GM19239 (cell line): ENCODE measurements at places on chromosomes 7 and 10.

DNA sequence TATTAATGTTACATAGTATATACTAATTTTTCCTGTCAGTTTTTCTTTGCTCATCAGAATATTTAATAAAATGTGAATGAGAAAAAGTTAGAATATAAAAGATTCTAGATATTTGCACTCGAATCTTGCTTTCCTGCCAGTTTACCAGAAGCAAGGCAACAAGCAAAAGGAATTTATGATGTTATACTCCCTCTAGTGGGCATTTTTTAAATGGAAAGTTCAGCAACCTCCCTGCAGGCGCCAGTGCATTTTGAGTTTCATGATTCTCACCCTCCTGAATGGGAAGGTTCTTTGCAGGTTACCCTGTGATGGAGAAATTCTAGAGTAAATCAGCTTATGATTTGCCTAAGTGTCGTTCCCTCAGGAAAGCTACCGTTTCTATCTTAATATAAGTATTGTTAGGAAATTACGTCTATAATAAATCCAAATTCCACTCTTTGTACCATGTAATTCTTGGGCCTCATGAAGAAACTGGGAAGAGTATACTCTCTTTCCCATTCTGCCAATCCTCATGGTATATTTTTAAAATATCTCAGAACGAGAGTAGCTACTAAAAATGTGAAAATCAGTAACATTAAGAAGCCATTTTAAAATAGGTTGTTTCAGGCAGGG is 350.0 kb downstream of the CRPPA start:
- DNase-seq: no peak

GRCh38 chr10:114624951-114625780 is 32.9 kb downstream of the ABLIM1 start:
- no peak for DNase-seq

GRCh38 chr7:132910657-132911056 is 171.2 kb downstream of the CHCHD3 start:
- no peak for DNase-seq

- no peak for DNase-seq
These were observed 2.4 kb downstream of the CNTNAP2 start for GRCh38 chr7:146119002-146119401.
